Mucosa of descending colon (tissue), 3 donors: ENCODE measurements at places on chromosomes 3 and 15.

DNA sequence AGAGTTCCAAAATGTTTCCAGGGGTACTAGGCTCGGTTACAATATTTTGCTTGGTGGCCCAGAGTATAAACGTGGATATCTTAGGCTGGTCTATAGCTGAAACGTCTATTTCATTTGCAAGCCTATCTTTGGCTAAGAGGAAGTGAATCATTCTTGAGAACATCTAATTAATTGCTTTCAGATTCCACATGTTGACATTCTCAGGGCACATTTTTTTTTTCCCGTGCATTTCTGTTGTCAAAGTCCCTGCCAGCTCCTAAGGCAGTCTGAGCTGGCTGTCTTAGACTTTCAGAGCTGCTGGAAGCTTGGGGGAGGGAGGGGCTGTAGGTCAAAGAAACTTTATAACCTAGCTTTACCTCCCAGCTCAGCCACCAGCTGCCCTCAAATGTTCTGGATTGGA is 23.2 kb upstream of the LAMP3 start:
- no peak for DNase-seq

GRCh38 chr15:81337713-81338157 is 13.8 kb upstream of the STARD5 start:
- DNase-seq: no peak

GRCh38 chr15:62569460-62570404 is 404.6 kb upstream of the C2CD4B start:
- peak; percentile 94 for DNase-seq

GRCh38 chr3:121895121-121895520 is 920 bp downstream of the SLC15A2 start:
- no peak for DNase-seq

- DNase-seq: no peak
These were observed 99.2 kb downstream of the AGBL1 start for GRCh38 chr15:86178845-86179244.

DNA sequence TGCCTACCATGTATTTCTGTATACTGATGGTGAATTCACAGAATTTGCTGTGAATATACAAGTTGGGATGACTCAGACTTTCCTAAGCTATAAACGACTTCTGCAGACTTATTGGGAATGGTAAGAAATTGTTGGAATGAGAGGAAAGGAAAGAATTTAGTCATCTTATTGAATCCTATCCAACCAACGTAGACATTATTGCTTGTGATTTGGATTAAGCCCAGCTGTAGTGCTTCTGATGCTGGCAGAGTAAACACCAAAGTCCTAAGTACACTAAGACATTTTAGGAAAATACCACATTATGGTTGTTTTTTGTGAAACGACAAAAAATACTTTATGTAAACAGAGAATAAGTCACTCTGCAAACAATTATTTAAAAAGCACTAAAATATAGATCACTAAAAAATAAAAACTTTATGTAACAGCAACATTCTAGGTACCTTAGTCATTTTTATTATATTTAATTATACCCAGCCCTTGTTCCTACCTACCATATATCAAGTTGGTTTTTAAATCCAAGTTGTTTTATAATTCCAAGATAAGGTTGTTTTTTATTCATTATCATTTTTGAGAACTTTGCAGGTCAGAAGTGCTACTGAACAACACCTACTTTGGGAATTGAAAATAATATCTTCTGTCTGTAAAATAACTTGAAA is 99.2 kb upstream of the MLF1 start:
- no peak for DNase-seq

GRCh38 chr3:140206196-140207040 is 271.4 kb downstream of the CLSTN2 start:
- DNase-seq: no peak

GRCh38 chr3:171248426-171249111 is 211.6 kb downstream of the TNIK start:
- no peak for DNase-seq

GRCh38 chr3:155232605-155233004 is 60.9 kb downstream of the STRIT1 start:
- DNase-seq: no peak

GRCh38 chr15:69957175-69957574 is 140.5 kb downstream of the TLE3 start:
- DNase-seq: no peak

DNA sequence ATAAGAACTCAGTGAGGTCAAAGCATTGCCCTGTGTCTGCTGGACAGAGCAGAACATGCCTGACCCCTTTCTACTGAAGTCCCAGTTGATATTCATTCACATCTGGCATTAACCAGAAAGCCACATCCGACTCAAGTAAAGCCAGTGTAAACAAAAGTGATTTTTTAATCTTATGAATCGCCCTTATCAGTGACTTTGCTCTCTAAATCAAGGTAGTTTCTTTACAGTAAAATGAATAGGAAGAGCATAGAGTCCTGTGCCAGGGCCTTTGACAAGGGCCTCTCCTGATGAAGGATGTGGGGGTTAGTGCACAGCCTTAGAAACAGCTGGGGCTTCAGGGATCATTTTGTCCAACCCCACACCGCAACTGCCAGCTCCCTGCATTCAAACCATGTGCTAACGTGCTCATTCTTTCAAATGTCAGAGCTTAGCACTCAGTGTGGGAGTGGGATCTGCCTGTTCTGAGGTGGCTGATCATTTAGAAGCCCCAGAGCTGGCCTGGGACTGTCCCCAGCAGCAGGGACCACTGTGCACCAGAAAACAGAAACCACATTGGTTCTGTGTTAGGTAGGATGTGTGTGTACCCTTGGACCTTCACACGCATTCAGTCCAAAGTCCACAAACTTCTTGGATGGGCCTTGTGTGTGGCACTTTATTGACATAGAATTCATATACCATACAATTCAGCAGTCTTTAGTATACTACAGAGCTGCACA is 55.3 kb downstream of the CCR4 start:
- no peak for DNase-seq

GRCh38 chr15:77010857-77011256 is 15.9 kb downstream of the PSTPIP1 start:
- no peak for DNase-seq

- DNase-seq: no peak
These were observed 188.6 kb downstream of the FNDC3B start for GRCh38 chr3:172228036-172228415.

DNA sequence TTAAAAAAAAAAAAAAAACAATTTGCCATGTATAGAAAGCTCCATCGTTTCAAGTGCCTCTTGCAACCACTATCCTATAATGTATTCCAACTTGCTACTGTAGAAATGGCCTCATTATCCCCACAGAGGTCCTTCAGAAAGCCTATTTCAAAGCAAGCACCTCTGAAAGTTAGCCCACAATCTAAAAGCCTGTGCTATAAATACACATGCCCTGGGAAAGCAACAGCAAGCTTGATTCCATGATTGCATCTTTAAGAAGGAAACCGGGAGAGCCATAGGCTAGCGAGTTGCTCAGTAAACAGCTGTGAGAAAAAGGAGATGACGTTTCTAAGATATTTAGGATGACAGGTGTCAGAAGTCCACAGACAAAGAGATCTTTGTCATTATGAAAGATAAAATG is 28.3 kb downstream of the TAFA4 start:
- DNase-seq: no peak

DNA sequence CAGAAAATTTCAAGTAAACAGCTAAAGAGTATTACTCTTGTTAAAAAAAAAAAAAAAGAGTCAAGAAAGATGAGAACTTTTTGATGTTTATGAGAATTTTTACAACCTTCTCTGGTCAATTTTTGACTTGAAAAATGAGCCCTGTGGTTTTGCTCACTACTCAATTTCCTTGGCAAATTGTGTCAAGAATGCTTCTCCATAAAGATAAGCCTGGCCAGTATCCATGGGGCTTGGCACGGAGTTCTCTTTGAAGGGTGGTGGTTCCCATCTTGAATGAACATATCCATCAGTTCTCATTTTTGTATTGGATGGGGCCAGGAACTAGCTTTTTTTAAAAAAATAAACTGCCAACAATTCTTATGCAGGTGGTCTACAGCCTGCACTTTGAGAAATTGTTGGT is 179.9 kb downstream of the RYR3 start:
- no peak for DNase-seq

DNA sequence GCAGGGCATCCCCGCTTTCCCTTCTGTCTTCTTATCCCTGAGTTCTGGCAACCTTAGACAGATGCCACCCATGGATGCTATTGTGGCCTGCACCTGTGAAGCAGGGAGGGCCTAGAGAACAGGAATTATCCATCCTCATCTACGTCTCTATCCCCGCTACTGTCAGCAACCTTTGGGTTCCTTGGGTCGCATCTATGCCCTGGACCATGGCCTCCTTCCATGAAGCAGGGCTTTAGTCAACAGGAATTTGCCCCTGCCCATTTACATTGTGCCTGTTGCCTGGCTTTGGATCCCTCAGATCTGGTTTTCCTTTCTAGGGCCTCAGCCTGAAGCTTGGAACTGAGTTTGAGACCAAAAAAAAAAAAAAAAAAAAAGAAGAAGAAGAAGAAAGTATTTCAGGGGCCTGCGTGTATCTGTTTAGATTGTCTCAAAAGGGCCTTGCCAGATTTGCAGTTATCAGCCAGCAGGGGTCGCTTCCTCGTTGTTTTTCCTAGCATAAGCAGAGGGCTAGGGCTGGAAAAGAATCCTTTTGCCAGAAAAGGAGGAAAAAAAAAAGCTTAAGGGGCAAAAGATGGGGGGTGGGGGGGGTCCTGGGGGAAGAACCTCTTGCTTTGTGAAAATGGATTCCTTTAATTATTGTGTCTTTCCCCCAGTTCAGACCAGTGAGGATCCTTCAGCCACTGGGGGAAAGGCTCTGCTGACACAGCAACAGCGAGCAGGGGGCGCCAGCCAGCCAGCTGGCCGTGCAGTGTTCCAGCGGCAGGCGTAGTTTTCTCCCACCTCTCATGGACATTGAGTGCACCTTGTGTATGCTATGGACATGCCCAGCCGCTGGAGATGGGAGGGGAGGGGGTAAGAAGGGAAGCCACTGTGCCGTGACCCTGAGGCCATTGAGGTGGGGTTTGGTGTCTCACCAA is 65.7 kb upstream of the ALDH1L1 start:
- DNase-seq: peak; percentile 23

DNA sequence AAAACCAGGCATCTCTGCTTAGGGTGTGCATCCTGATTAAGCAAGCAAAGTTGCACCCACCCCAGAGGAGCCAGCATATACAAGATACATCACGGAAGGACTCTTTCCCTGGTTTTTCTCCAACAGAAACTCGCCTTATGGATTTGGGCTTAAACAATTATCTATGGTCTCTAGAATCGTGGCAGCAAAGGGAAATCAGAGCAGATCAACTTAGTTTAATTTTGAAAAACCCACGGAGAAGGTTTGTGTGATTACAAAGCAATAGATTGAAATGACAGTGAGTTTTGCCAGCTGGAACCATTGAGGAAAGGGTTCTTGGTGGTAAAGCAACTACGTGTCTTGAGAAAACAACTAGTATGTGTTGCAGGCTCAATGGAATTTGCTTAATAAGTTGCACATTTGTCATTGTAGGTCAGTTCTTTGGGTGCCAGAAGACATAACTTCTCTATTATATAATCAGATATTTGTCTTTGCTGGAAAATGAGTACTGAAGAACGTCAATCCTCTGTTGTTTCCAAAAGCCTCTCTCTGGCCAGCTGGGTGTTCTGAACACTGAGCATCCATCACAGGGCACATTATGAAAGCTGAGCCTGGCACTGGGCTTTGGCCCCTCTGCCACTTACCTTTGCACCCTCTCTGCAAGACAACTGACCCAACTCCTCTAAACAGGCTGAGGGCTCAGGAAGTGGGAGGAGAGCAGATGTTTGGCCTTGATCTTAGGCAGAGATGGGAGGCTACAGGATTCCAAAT is 75.7 kb upstream of the FBN1 start:
- no peak for DNase-seq

GRCh38 chr3:99344216-99344615 is 294.2 kb upstream of the COL8A1 start:
- DNase-seq: no peak
